Dermis blood vessel endothelial cell (primary cell): ENCODE measurements at places on chromosomes 11 and 22. TPM values are rescaled to one million over a fixed set of nuclear protein-coding genes. Genes with fewer than 3 reads are reported as not detected.

DNA sequence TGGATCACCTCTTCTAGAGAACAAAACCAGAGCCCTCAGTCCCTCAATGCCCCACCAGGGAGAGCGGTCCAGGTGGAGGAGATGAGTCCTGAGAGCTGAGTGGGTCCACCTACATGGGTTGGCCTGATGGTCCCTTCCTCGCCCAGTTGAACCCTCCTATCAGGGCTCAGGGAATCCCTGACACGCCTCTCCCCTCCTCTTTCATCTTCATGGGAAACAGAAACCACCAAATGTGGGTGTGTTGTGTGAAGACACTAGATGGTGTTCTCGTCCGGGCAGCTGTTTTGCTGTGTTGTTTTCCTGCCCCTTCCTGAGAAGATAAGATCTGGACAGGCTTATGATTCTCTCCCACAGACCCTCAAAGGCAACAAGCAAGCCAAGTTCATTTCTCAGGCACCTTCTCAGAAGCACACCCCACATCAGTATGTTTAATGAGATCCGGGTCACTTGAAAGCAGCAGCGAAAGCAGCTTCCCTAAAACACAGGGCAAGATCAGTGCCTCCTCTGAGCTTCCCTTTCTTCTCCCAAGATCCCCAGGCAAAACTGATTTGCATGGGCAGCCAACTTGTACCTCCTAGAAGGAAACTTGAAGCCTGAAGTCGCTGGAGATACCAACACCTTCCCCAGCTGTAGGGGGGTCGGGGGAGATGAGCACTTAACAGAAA, 35.3 kb upstream of the POU2AF1 start:
- no peak for DNase-seq

- DNase-seq, result no peak
These were observed 43.9 kb downstream of the SGSM3 start for GRCh38 chr22:40414311-40414710.

DNA sequence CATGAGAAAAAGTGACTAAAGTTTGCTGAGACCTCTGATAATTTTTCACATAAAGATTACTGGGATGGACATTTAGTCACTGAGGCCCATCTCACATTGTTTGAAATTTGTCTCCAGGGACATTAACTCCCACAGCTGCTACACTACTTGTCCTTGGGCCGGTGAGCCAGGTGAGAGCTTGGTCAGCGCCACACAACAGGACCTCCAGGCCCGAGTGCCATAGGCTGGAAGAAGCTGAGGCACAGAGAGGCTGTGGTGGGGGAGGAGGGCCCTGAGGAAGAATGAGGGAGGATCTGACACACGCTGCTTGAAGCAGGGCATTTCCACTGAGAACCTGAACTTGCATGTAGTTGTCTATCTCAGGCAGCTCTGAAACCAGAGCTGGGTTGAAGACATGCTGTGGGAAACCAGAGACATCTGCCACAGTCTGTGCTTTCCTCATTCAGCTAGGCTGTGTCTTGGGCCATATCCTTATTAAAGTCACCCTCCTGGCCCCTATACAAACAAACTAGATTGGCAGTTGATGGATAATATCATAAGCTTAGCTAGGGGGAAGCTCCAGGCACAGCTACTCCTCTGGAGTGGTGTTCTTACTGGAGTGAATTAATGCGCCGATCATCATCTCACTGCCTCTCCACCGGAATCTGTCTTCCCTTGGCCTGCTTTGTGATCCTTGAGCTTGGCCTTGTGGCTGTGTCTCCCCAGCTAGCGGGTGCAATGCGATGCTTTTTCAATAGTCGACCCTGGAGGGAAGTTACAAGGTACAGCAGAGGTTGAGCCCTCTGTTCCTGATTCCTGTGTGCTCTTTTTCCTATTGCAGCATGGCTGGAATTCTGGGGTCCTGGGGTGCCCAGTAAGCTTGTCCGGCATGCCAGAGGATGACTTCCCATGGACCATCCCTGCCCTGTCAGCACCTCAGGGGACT, 225.3 kb upstream of the B3GAT1 start:
- no peak for DNase-seq

GRCh38 chr22:30087611-30088010, 7.3 kb downstream of the HORMAD2 start:
- DNase-seq, result no peak

- DNase-seq, result no peak
These were observed 14.0 kb downstream of the KIAA0930 start for GRCh38 chr22:45226503-45227186.

MOGAT2 gene
- not detected in 2 replicates for total RNA-seq

KRTAP5-7 gene
- total RNA-seq, result not detected in 2 replicates

GCAT gene
- 24.5 and 37.6 TPM in 2 replicates for total RNA-seq

BDNF gene
- 0.60 and 0.85 TPM in 2 replicates for total RNA-seq

DNA sequence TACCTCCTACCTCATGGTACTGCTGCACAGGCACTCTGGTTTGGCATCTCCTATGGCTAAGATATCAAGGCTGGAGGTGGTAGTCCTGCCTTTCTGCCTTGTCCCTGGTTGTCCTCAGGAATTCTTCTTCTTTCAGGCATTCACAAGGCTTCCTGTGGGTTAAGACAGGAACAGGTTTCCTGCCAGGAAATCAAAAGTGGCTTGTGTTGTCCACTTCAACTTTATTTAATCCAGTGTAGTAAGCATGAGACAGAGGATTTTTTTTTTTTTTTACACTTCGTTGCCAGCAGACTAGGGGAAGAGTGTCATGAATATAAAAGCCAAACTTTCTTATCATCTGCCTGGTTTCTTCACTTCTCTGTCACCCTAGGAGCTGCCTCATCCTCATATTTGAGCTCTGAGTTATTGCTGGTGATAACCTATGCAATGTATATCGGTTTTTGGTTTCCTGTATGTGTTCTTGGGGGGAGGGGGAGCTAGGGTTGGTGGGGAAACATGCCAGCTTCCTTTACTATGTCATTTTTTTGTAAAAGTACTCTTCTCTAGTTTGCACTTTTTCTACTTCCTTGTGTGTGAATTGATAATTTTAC, 50.2 kb downstream of the XKR3 start:
- DNase-seq, result no peak

SOX6 gene
- total RNA-seq, result under 0.01 and 0.09 TPM in 2 replicates

DNA sequence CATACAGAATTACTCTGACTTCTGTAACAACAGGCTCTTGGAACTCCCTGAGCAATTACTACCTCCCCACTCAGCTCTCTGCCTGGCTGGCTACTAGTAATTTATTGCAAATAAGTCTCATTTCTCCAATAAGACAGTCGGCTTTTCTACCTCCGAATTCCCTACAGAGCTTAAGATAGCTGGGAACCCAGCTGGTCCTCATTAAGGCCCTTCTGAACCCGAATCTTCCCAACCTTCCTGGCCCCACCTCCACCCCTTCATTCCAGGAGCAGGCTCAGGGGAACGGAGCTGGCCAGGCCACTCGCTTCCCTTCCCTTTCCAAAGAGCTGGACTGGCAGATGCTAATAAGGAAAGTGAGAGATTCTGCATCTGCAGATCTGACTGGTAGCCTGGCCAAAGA, 21.6 kb downstream of the TMPRSS5 start:
- no peak for DNase-seq

- peak; percentile 52 for DNase-seq
These were observed 618 bp upstream of the CERK start for GRCh38 chr22:46738647-46739093.

DNA sequence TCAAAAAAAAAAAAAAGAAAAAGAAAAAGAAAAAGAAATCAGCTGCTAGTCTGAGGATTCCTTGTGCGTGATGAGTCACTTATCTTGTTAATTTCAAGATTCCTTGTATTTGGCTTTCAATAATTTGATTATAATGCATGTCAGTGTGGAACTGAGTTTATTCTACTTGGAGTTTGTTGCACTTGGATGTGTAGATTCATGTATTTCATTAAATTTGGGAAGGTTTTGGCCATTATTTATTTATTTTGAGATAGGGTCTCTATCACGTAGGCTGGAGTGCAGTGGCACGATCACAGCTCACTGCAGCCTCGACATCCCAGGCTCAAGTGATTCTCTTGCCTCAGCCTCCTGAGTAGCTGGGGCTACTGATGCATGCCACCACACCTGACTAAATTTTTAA, 14.8 kb downstream of the WBP2NL start:
- DNase-seq, result no peak

DNA sequence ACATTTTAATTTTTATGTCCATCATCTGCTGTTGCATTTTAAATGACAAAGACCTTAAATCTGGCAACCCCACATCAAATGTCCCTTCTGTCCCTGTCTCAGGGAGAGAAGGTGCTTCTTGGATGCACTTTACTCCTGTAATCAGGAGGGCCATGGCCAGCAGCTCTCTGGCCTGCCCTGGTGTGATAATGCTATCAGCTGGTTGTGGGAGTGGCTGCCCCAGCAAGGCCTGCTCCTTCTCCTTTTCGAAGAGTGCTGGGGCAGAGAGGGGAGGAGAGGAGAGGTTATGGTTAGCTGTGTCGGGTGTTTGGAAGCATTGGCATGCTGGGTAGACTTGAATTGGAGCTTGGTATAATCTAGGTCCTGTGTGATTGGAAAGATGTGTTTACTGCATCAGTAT, 12.8 kb downstream of the TNRC6B start:
- DNase-seq, result no peak

MIOX gene
- total RNA-seq, result not detected in 2 replicates

DNA sequence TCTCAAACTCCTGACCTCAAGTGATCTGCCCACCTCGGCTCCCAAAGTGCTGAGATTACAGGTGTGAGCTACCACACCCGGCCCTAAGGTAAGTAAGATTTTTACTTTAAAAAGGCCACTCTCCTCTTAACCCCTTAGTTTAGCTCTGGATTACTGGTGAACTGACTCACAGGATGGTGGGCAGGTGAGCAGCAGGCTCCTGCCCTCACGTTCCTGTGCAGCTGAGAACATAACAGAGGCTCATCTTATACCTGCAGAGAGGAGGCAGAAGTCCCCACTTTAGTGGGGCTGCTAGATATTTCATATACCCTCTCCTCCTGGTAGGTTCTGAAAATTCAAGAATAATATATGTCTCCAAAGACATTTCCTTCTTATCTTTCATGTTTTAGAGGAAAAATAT, 17.1 kb upstream of the SERPIND1 start:
- DNase-seq, result no peak

DNA sequence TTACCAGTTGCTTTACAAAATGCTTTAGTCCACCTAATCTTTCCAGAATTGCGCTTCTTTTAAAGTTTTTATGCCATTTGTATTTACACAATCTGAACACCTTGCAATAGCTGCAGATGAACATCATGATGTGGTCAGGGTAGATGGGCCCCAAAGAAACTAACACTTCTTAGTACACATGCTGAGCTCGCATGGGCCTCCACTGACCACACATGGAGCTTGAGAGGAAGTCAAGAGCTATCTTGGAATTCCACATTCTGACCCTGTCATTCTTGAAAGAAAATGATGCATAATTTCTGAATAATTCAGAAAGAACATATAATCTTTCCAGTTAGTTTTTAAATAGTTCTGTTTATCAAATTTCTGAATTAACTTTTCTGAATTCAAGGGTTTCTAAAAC, 7.7 kb downstream of the LIPT2 start:
- no peak for DNase-seq

DNA sequence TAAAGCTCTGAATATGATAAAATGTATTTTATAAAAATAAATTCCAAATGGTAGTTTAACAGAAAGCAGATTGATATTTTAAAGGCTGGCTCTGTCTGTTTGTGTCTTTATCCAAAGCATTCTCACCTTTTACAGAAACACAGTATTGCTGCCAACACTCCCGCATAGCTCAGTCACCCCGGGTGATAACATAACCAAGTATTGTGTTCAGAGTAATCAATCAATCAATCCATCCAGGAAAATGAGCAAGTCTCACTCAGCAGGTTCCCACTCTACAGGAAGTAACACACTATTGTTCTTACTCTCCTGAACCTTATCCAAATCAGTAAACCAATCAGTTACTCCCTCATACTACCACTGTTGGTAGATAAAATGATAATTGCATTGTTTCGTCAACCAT, 203.4 kb downstream of the LRRC4C start:
- no peak for DNase-seq

GRCh38 chr11:58059007-58059350, 28.2 kb downstream of the OR6Q1 start:
- DNase-seq, result peak; percentile 52

DEPDC7 gene
- 0.17 and 0.37 TPM in 2 replicates for total RNA-seq

DNA sequence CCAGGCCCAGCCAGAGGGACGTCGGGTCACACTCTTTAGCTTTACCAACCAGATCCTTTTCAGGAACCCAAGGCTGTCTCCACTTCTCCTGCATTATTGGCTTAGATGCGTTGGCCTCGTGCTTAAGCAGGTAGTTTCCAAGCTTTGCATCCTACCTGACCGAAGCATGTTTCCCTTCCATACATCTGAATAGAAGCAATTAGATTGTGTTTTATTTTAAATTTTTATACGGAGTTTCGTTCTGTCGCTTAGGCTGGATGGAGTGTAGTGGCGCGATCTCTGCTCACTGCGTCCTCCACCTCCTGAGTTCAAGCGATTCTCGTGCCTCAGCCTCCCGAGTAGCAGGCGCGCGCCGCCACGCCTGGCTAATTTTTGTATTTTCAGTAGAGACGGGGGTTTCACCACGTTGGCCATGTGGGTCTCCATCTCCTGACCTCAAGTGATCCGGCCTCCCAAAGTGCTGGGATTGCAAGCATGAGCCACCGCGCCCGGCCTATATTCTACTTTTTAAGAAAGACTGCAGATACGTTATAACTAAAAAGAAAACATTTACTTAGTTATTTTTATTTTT, 677 bp downstream of the DYNC2H1 start:
- DNase-seq, result no peak

DNA sequence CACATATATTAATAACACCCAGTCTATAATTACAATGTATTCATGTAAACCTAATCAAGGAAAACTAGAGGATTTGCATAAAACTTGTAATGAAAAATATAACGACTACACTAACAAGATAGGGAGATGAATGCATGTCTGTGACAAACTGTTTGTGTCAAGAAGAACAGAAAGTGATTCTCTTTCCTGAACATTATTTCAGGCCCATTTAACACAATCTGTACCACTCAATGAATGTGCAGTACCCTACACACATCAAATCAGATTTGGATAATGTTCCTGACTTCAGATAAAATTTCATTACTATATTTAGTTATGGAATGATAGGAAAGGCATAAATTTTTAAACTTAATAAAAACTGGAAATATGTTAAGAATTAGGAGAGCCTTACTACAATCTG, 93.1 kb downstream of the CADM1 start:
- DNase-seq, result no peak

PRG3 gene
- total RNA-seq, result not detected in 2 replicates

SMIM38 gene
- 0.09 and 0.17 TPM in 2 replicates for total RNA-seq

EIF4ENIF1 gene
- 10.4 and 11.2 TPM in 2 replicates for total RNA-seq

TMEM191C gene
- total RNA-seq, result 0.60 and 0.68 TPM in 2 replicates

GRCh38 chr22:37824674-37825641, 1.8 kb downstream of the GALR3 start:
- peak; percentile 69 for DNase-seq

GRCh38 chr22:45478108-45478771, 24.4 kb upstream of the FBLN1 start:
- DNase-seq, result no peak

OR52H1 gene
- not detected in 2 replicates for total RNA-seq

GRCh38 chr22:23827351-23827995, 11.3 kb downstream of the DERL3 start:
- DNase-seq, result no peak

MPZL3 gene
- 7.3 and 8.7 TPM in 2 replicates for total RNA-seq

ARRB1 gene
- 223 and 280 TPM in 2 replicates for total RNA-seq
